NCI-H2107 (cell line): ENCODE measurements at places on chromosomes 1 and 21.

DNA sequence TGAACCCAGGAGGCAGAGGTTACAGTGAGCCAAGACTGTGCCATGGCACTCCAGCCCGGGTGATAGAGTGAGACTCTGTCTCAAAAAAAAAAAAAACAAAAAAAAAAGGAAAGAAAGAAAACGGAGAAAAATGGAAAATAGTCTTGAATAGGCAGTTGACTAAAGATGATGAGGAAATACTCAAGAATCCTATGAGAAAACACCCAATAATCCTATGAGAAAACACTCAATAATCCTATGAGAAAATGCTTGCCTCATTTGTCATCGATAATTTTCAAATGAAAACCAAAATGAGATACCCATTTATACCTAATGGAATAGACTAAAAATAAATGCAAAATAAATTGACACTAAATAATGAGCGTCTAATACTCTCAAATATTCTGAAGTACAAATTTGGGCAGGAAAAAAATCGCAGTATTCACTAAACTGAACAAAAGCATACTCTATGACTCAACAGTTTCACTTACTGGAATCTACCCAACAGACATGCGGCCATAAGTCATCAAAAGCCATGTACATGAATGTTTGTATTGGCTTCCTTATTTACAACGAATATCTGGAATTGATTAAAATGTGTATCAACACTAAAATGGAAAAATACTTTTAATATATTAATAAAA lies 733.9 kb upstream of the CHRM3 start:
- DNase-seq = no peak

DNA sequence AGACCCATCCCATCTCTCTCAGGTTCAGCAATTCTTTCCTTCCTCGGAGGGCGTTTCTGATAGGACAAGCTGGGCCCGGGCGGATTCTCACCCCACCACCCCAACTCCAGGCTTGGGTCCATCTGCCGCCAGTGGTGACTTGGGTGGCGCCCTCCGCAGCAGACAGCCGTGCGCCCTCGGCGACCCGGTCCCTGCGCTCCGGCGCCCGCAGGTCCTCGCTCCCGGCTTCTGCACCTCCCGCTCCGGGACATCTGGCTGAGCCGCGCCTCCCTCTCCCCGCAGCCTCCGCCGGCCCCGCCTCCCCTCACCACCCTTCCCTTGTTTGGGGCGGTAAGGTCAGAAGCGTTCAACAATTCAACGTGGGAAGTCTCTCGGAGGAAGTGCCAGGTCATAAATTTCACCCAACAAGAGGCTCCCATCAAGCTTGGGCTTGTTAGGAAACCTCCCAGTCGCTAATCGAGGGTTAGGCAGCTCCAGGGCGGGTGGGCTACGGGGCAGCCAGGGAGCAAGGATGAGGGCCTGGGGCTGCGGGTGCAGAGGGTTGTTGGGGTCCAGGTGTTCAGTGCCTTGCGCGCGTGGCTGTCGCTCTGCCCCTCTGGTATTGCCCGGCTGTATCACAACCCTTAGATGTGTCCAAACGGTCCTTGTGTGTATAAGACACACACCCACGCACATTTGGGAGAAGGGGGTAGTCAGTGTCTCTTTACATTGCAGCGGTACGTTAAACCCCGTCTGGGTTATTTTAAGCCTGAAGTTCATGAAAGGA lies 39.8 kb downstream of the OLIG1 start:
- no peak for DNase-seq

- no peak for DNase-seq
Observed at GRCh38 chr1:119226321-119226720, 85.9 kb upstream of the WARS2 start.

DNA sequence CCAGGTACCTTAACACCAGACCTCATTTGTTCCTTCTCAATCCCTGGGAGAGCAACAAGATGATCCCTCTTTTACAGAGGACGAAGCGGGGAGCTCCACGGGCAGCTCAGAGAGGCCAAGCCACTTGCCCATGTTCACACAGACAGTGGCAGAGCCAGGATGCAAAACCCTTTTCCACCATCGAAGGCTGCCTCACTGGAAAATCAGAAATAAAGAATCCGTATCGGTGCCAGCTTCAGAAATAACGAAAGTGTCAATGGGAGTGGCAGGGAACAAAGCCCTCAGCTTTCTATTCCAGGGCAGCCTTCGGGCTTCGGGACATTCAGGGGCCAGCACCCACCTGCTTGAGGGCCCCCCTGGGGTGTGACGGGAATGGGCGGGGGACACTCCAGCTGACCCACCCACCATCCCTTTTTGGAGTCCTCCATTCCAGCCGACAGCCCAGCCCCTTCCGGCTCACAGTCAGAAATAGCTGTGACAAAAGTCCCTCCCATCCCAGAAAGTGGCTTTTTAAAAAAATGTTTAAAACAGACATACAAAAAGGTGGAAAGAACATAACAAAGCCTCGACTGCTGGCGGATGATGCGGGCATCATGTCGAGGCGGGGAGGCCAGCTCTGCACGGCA lies 6.0 kb downstream of the IFFO2 start:
- DNase-seq = no peak

GRCh38 chr1:215405211-215405610 lies 161.9 kb upstream of the KCTD3 start:
- no peak for DNase-seq

- no peak for DNase-seq
Observed at GRCh38 chr21:44441581-44442265, 13.6 kb upstream of the LRRC3 start.

- DNase-seq = no peak
Observed at GRCh38 chr1:168913711-168914463, 184.9 kb upstream of the DPT start.

DNA sequence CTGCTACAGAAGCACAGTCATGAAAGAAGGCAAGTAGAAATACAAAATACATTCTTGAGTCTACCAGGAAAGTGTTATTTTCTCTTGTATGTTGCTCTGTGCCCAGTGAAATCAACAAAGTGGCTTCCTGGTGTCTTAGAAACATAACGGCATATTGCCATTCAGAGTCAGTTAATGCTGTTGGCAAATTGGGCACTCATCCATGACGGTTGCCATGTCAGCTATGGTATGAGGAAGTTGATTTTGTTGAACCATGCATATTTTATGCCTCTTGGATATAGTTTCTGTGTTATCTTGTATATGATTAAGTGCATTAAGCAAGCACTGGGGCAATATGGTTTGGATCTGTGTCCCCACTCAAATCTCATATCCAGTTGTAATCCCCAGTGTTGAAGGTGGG lies 153.1 kb upstream of the CXADR start:
- no peak for DNase-seq

DNA sequence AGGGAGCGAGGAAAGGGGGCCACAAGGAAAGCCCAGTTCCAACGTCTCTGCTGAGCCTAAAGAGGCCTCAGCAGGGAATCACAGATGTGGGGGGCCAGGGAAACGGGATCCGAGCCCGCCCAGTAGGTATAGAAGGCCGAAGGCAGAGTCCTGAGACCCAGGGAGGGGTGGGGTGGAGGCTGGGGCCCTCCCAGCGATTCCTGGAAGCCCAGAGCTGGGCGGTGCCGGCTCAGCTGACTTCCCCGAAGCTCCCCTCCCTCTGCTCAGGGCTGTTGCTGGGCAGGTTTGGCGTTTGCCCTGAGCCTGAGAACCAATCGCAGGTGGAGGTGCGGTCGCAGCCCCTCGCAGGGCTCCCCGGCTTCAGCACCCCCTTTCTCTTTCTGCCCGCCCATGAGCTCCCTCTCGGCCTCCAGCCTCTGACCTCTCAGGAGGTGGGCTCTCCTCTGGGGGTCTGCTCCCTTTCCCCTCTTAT lies 12.8 kb downstream of the ADAMTSL4 start:
- peak; percentile 48 for DNase-seq
